Hematopoietic multipotent progenitor cell treated with erythropoietin and hydrocortisone succinate and interleukin-3 and kit ligand, for 17 days (in vitro differentiated cells): ENCODE measurements at places on chromosomes 16 and 17.

DNA sequence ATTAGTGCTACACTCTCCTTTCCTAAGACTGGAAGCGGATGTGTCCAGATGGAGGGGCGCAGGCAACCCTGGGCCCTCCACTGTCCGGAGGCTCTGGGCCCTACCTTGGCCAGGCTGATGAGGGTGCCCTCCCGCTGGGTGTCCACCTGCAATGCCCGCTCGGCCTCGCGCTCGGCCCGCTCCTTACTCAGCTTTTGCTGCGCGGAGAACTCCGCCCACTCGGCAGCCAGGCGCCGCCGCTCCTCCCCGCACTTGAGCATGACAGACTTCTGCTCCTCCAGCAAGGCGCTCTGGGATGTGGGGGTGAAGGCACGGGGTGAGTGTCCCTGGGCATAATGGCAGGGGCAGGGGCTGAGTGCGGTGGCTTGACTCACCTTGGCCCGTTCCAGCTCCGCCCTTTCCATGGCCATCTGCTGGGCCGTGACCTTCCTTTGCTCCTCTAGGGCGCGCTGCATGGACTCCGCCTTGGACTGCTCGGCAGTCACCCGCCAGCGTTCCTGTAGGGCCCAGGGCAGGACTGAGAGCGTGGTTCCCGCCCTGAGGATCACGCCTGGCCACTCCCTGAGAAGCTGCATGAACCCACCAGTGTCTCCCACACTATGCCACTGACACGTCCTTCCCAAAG lies 10.1 kb upstream of the MRPL38 start:
- DNase-seq: no peak

- no peak for DNase-seq
Measured at GRCh38 chr17:40582328-40582901, 17.1 kb upstream of the CCR7 start.

GRCh38 chr17:79338604-79339003 lies 264.0 kb downstream of the ENGASE start:
- DNase-seq: no peak

DNA sequence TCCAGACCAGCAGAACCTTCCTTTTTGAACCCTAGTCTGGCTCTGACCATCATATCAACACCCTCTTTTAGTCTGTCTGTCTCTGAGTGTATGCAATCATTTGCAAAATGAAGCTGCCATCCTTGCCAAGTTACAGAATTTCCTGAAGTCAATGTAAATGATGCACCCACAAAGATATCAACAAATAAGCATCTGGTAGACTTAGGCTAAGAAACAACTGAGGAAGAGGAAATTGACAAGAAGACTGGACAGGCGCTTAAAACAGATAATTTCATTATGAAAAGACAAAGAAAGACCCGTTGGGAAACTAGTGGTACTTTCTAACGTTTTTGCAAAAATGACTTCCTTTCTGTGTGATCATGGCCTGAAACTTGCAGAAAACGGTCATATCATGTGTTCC lies 24.7 kb upstream of the CIITA start:
- DNase-seq: no peak

- DNase-seq: no peak
Measured at GRCh38 chr17:50632637-50633036, 2.0 kb upstream of the ABCC3 start.

GRCh38 chr17:60665602-60666001 lies 12.0 kb upstream of the BCAS3 start:
- DNase-seq: no peak

- DNase-seq: no peak
Measured at GRCh38 chr17:62966426-62967204, 580 bp downstream of the TANC2 start.

- DNase-seq: no peak
Measured at GRCh38 chr17:73391331-73392265, 79.8 kb upstream of the CDC42EP4 start.

- DNase-seq: no peak
Measured at GRCh38 chr16:10182222-10183053, at the start of gene GRIN2A. Gene GRIN2A (minus strand): TSS chr16:10182428. CDS start chr16:10180411, 2,017 bp downstream.

DNA sequence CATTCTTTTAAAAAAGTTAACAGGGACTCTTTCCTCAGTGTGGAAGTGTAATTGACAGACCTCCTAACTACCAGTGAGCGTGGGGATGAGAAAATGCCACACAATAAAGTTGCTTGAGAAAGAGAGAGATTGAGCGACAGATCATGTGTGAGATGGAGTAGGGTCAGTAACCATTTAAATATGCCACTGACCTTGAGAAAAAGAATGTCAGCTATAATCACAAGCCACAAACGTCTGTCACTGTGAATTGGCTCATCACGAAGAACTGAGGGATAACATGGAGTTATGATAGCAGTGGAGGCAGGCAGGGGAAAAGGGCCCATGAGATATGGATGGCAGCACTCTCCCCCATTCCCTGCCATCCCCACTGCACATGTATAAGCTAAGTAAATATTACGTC lies 253.9 kb downstream of the SLC39A11 start:
- DNase-seq: no peak

- DNase-seq: no peak
Measured at GRCh38 chr16:4426021-4426684, 485 bp downstream of the DNAJA3 start.

DNA sequence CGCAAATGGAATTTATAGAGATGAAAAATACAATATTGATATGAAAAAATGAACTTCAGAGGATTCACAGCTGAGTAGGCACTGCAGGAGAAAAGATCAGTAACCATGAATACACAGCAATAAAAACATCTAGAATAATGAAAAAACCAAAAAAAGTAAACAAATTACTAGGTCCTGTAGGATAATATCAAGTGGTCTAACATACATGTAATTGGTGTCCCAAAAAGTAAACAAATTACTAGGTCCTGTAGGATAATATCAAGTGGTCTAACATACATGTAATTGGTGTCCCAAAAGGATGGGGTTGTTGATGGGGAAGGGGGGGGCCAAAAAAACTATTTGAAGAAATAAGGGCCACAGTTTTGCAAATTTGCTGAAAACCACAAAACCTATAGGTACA lies 43.4 kb downstream of the ZNF18 start:
- DNase-seq: no peak

DNA sequence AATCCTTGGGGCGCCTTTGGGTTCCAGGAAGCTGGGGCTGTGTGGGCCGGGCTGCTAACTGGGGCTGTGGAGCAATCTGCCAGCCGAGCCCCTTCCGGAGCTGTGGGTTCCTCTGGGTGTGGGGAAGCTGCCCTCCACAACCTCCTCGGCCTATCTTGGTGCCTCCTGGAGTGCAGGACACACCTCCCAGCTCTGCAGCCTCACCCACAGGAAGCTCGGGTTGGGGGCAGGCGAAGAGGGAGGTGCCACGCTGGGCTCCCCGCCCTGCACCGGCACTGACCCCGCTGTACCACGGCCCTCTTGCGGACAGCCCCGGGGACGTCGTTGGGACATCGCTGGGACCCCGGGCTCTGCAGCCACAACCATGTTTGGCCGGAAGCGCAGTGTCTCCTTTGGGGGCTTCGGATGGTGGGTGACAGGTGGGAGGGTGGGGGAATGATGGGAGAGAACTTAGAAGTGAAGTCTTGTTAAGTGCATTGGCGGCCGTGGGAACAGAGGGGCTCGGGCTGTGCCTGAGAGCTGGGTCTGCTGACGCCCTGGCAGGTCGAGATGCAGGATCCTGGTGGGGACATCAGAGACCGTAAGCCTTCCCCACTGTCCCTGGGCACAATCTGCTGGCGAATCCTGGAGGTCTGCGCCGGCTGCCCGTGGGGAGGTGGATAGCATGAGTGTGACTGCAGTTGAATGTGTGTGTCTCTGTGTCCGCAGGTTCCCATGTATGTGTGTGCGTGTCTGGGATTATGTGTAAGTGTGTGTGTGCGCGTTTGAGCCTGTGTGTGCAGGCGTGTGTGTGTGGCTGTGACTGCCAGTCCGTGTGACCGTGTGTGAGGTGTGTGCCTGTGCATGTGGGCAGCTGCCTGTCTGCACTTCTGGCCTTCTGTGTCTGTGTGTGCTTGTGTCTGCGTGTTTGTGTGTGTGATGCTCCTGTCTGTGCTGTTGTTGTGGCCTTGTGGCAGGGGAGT lies at the start of gene RAP1GAP2:
RAP1GAP2 (plus strand) TSS at position 275 of the 962 bp plus-strand sequence; CDS start at position 365, 90 bp downstream.
- DNase-seq: no peak

DNA sequence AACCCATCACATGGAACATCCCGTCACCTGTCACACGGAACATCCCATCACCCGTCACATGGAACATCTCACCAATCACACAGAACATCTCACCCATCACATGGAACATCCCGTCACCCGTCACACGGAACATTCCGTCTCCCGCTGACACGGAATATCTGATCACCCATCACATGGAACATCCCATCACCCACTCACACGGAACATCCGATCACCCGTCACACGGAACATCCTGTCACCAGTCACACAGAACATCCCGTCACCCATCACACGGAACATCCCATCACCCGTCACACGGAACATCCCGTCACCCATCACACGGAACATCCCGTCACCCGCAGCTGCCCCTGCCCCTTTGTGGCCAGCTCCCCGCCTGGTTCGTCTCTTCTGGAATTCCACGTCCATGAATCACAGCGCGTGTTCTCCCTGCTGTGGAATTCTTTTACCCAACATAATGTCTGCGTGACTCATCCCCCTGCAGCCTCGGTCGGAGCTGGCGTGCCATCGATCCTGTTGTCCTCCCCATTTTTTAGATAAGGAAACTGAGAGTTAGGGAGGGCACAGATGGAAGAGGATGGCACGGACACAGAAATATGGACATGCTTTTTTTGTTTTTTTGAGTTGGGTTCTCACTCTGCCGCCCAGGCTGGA lies 5.6 kb downstream of the CPNE7 start:
- no peak for DNase-seq
